AG08395 (cell line): ENCODE measurements at places on chromosomes 7 and 10.

GRCh38 chr7:150800581-150801241 is at the start of gene TMEM176A:
TMEM176A (plus strand) TSS chr7:150800769; CDS start chr7:150801551, 782 bp downstream.
- DNase-seq = no peak

DNA sequence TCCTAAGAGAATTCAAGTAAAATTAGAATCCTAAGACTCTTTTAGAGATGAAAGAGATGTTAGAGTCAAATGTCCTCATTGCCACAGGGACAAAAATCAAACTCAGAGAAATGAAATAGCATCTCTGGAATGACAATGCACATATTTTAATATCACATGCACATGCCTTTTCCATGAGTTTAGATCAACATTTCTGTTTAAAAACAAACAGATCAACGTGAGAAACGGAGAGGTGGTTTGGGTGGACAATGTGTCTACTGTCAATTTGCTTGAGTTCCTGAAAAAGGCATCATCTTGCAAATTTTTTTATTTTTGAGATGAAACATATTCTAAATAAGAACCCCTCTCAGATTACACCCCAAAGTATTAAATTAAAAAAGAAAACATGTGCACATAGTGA is 130.0 kb downstream of the CHRM2 start:
- DNase-seq = no peak

- no peak for DNase-seq
Measured at GRCh38 chr7:135697276-135698049, 30.5 kb downstream of the SLC13A4 start.

GRCh38 chr7:27164045-27164366 is 1.3 kb downstream of the HOXA9 start:
- DNase-seq = no peak

DNA sequence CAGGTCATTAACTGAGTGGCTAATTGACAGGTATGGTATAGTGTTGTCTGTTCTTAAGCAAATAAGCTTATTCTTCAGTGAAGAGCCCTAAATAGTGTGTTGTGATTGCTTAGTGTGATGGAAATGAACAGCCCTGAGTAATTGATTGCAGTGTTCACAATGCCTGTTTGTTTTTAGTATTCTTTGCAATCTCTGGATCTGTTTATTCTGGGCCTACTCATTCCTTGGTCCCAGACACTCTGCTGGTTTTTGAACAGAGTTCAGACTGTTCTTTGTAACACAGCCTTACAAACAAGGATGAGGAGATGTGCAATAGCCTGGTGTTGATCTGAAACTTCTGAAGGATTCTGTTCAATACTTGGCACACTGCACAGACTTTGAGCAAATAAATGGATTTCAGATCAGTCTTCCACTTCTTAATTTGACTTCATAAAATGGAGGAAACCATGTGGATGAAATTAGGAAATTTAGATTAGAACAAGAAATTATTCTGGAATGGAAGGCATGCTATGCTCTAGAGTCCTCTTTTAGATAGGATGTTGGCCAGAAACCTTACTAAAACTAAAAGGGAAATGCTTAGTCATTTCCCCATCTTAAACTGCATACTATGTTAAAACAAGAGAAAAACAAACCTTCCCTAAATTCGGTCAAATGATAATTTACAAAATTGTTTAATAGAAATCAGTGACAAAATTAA is 444.2 kb upstream of the SEMA3D start:
- DNase-seq = no peak

DNA sequence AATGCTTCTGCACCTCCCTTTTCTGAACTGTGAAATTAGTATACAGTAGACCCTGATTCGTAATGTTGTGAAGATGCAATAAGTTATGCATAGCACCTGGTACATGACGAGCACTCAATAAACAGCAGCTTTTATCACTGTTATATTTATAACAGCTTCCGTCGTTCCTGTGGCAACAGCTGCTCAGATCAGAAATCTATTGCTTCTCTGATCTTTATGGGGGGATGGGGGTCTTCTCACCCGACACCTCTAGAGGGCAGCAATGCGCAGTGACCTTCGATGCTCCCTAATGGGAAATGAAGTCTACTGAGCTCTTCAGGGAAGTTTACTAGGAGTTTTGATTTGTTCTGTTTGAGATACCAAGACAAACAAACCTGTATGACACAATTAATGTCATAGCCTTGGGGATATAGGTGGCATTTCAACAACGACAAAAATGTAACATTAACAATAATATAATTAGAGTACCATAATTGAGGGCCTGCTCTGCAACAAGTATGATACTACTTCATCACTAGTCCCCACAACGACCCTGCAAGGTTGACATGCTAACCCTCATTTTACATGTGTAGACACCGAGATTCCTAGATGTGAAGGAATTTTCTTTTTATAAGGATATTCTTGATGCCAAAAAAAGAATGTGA is 289.6 kb downstream of the SFMBT2 start:
- peak; percentile 40 for DNase-seq

DNA sequence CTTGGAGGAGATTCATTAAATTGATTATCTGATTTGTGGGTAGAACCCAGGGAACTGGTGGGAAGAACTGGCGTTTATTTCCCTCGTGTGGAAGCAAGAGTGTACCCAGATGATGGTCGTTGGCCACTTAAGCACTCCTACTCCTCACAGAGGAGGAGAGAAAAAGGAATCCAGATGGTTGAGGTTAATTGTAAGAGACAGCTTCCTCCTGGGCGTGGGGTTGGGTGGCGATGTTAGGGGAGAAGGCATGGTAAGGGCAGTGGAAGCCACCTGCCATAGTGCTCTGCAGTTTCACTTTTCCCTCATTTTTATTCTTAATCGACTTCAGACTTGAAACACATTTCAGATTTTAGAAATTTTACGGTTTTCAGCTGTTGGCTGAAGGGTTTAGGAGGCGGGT is 104.1 kb downstream of the DOCK1 start:
- DNase-seq = no peak

GRCh38 chr10:126175641-126176262 is 212.5 kb downstream of the ADAM12 start:
- no peak for DNase-seq

DNA sequence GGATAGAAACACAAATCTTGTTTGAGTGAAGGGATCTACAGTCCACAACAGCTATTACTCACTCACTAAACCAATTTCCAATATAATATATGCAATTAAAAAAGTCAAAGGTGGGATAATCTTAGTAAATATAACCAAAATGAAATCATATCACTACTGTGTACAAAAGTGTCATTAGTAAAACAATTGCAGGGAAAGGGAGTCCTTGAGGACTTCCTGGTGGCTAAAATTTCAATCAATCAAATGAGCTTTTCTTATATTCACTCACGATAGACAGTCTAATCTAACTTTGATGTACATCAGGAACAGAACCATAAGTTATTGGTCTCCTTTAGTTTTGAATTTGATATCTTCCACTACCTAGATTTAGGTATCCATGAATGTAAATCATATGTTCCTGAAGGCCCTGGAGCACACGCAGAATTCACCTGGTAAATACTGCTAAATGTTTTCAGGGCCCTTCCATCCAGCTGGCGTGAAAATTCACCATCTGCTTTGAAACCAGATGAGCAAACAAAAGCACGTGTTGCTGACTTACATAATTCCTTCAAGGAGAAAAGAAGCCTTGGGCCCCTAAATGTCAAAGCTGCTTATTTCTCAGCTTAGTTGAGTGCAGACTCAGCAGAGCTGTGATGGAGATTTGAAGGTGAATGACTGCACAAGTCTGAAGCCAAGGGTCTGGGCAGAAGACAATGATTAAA is 159.3 kb upstream of the TMEM196 start:
- DNase-seq = no peak

GRCh38 chr7:151824373-151824933 is 52.5 kb downstream of the PRKAG2 start:
- no peak for DNase-seq

- no peak for DNase-seq
Measured at GRCh38 chr7:112223310-112223709, 16.8 kb downstream of the ZNF277 start.

DNA sequence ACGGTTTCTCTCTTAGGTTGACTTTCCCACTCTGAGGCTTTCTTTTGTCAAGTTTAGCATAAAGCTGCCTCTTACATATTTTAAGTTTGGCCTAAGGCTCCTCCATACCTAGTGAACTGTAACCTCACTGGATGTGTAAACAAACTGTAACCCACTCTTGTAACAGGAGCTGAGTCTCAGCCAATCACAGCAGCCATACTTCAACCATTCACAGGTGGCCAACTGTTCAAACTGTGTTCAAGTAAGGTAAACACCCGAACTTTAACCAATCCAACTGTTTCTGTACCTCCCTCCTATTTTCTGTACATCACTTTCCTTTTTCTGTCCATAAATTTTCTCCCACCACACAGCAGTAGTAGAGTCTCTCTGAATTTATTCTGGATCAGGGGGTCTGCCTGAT is 7.7 kb upstream of the NRBF2 start:
- no peak for DNase-seq

GRCh38 chr10:17735166-17735941 is 16.6 kb upstream of the TMEM236 start:
- no peak for DNase-seq

DNA sequence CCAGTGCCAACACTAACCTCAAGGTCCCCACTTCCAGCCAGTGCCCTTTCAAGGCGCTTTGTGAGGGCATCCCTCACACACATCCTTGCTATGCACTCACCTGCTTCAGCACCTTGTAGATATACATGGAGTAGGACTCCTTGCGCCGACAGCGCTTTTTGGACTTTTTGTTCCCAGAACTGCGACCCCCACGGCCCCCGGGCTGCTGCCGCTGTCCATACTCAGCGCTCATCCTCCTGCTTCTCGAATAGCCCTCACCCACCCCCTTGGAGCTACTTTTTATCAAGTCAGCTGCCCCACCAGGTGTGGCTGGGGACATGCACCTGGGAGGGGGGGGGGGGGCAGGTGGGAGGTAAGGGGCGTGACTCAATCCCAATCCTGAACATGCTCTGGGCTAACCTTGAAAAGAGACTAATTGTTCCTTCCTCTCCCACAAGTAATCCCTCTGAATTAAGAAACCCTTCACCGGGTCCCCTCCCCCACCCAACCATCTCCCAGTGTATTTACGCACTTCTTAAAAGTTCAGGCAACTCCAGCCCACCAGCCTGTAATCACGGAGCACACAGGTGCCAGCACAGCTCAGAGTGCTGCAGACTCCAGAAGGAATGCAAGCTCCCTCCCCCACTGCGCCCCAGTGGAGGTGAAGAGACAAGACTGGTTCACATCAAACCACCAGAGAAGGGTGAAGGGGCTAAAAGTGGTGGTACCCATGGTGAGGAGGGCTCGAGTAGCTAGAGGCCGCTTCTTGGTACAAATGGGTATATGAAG is at the start of gene H2BK1:
Gene H2BK1 (minus strand): TSS at position 402 of the 768 bp plus-strand sequence. CDS start 170 bp downstream, at position 232.
- no peak for DNase-seq

GRCh38 chr10:80493522-80494051 is 39.5 kb downstream of the TSPAN14 start:
- peak; percentile 52 for DNase-seq

GRCh38 chr10:64174666-64175255 is 653.6 kb downstream of the REEP3 start:
- DNase-seq = no peak

GRCh38 chr7:128299109-128299607 is 44.5 kb downstream of the RBM28 start:
- DNase-seq = no peak

- DNase-seq = no peak
Measured at GRCh38 chr7:82211333-82211732, 232.2 kb downstream of the CACNA2D1 start.

- DNase-seq = no peak
Measured at GRCh38 chr7:24847754-24848153, 90.5 kb upstream of the GSDME start.

DNA sequence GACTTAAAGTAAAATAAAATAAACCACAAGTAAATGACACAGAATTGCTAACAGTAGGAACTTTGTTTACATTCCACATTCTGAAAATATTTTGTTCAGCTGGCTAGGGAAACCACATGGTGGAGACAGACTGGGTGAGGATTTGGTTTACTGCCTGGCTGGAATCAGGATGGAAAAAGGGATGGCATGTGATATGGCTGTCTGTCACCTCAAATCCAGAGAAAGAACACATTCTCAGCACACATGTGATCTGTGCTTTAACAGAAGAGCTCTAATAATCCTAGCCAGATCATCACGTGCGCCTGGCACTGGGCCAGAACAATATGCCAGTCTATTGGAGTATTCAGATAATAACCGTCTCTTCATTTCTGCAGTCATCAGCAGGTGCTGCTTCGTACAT is 90.9 kb upstream of the PIP4K2A start:
- DNase-seq = peak; percentile 86

- no peak for DNase-seq
Measured at GRCh38 chr10:4101918-4102654, 317.1 kb upstream of the KLF6 start.

GRCh38 chr10:103765168-103765567 is 90.2 kb downstream of the SH3PXD2A start:
- peak; percentile 55 for DNase-seq

- no peak for DNase-seq
Measured at GRCh38 chr7:128194533-128195282, 46.4 kb upstream of the LEP start.

DNA sequence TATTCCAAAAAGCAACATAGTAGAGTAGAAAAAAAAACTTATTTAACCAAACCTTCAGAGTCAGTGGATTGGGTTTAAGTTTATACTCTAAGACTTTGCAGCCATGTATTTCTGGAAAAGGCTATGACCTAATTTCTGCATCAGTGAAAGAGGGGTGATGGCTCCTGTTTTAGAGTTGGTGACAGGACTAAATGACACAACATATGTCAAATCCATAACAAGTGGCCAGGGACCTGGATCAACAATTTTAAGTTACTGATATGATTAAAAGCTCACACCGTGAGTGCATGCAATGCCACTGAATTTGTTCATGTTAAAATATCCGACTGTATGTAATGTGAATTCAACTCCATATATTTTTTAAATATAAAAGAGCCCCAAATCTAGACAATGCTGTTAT is 390.6 kb downstream of the TNS3 start:
- no peak for DNase-seq
